ENCODE measurements at places on chromosomes 7 and 10. TPM values are rescaled to one million over a fixed set of nuclear protein-coding genes. Genes with fewer than 3 reads are reported as not detected.

Gene GAD2
- 1.7 TPM for polyA plus RNA-seq

Gene CDHR1
- 0.42 TPM for polyA plus RNA-seq

Gene LRRC61
- 22.8 TPM for polyA plus RNA-seq

Gene C10orf62
- 0.09 TPM for polyA plus RNA-seq

Gene AKR1C3
- polyA plus RNA-seq: 4.1 TPM

Gene IFIT1B
- polyA plus RNA-seq: 0.34 TPM

Gene FBXL13
- 0.70 TPM for polyA plus RNA-seq

Gene SLC29A4
- polyA plus RNA-seq: 22.7 TPM

Gene CALCR
- 0.34 TPM for polyA plus RNA-seq

Gene CUX1
- 72.9 TPM for polyA plus RNA-seq

Gene PNLIPRP1
- 0.63 TPM for polyA plus RNA-seq

Gene MSS51
- 3.6 TPM for polyA plus RNA-seq

Gene GRID2IP
- 0.88 TPM for polyA plus RNA-seq

Gene BNIP3
- 50.6 TPM for polyA plus RNA-seq

Gene AKR1E2
- polyA plus RNA-seq: 1.8 TPM
